ELF-1 (cell line): ENCODE measurements at places on chromosomes 1 and 21.
A peak's percentile ranks its signal among the peaks of the same experiment; 100 is the strongest.

GRCh38 chr1:175377394-175377793 lies 184.8 kb upstream of the KIAA0040 start:
- no peak for DNase-seq

DNA sequence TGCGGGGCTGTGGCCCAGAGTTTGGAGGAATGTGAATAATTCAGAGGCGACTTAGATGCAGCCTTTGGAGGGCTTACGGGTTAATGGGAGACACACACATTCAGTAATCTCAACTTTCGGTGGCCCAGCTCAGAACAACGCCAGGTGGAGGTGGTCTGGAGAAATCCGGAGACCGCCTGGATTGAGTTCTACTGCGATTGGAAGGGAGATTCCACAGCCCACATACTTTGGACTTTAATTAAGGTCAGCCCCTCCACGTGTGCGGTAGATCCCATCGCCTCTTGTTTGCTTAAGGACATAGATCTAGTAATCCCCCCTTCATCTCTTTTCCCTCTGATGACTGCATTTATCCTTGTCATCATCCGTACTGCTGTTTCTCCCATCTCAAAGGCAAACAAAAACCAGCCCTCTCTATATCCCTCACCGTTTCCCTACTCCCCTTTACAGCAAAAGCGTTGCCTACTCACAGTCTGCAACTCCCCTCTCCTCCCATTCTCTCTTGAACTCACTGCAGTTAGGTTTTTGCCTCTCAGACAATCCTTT lies 720 bp upstream of the BSDC1 start:
- no peak for DNase-seq

- peak; percentile 80 for DNase-seq
Observed at GRCh38 chr1:51648180-51649109, 31.6 kb downstream of the OSBPL9 start.

DNA sequence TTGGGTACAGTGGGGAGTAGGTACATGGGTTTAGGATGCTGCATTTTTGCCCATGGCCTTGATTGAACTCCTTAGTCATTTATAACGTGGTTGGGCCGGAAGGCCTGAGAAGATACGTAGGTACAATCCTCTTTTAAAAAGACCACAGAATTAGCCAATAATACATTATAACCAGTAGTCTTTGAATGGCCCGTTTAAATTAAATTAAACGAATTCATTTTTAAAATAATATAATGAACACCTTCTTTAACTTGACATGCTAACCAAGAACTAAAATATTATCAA lies 20.1 kb upstream of the ADAR start:
- no peak for DNase-seq

DNA sequence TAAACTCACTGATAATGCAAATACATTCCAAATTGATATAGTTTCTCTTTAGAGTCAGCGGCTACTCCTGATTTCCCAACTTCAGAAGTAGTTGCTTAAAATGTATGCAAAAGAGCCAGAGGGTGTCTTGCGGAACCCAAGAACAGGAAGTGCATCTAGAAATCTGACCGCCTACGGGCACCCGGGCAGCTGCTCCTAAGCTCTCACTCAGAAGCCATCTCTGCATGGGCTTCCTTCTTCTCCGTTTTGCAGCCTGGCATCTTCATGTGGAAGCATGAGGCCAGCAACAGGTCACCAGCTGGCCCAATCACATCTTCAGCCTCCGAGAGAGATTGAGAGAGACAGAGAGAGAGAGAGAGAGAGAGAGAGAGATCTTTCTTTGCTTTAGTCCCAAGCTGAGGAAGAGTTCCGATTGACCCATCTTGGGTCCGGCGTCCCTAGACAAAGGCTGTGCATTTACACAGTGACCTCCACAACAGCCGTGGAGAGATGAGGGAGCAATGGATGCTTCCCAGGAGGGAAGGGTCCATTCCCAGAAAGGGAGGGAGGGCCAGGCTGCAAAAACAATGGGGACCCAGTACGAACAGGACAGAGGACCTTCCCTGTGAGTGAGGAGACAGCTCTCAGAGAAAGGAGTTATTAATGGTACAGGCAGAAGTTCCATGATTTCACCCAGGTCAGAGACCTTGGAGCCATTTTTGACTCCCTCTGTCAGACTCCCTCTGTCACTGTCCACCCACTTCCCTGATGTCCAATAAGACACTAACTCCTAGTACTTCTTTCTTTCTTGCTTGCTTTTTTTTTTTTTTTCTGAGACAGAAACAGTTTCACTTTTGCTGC lies 28.2 kb upstream of the SLC30A1 start:
- DNase-seq: no peak

DNA sequence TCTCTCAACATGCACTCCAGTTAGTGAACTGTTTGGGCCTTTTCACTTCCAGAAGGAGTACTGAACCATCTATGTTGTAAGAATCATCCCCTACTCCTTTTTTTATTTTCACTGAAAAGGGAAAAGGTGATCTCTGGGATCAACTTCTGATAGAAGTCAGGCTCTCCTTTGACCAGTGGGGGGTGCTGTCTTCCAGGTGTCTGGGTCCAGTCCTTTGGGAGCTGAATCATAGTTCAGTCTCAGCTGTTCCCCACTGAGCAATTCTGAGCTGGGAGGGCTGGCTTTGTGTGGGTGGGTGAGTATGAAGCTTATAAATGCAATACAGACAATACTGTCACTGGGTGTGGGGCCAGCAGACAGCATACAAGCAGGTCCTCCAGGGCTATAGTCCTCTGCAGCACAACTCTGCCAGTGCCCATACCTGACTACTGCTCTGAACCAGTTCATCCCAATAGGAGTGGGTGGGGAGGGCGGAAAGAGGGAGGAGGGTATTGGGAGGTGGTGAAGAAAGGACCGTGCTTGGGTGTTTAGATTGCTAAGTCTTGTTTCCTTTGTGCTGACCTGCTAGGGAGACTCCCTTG lies 12.5 kb upstream of the SARS1 start:
- peak; percentile 63 for DNase-seq

DNA sequence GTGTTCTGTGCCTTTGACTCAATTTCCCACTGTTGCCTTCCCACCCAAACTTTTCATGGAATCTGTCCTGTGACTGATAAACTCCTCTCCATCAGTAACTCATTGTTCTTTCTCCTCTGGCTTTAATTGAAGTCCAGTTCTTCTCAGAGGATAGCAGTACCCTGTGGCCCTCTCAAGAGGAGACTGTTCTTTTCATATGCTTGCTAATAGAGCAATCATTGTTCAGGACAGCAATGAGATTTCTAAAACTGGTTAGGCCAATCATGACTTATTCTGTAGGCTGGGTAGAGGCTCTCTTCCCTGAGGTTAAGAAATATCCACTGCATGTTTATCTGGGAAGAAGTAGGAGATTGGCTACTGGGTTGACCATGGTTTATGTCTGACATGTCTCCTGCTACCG lies 98.8 kb downstream of the CHD1L start:
- DNase-seq: no peak

GRCh38 chr1:89873770-89874169 lies 52.9 kb downstream of the LRRC8D start:
- DNase-seq: no peak

DNA sequence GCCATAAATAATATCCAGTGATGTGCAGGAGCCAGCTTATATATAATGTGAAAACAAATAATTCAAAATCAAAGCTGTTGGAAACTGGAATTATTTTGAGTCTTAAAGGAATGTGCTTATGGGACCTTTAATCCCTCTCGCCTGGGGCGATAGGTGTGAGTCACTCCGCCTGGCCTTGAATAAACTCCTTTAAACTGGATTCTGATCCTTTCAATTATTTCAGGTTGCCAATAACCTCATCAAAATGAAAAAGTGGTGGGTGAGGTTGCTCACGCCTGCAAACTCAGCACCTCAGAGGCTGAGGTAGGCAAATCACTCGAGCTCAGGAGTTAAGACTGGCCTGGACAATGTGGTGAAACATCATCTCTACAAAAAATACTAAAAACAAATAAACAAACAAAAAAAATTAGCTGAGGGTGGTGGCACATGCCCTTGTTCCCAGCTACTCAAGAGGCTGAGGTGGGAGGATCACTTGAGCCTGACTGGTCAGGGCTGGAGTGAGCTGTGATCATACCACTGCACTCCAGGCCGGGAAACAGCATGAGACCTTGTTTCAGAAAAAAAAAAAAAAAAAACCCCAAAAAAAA lies 11.4 kb upstream of the SLC2A5 start:
- no peak for DNase-seq

DNA sequence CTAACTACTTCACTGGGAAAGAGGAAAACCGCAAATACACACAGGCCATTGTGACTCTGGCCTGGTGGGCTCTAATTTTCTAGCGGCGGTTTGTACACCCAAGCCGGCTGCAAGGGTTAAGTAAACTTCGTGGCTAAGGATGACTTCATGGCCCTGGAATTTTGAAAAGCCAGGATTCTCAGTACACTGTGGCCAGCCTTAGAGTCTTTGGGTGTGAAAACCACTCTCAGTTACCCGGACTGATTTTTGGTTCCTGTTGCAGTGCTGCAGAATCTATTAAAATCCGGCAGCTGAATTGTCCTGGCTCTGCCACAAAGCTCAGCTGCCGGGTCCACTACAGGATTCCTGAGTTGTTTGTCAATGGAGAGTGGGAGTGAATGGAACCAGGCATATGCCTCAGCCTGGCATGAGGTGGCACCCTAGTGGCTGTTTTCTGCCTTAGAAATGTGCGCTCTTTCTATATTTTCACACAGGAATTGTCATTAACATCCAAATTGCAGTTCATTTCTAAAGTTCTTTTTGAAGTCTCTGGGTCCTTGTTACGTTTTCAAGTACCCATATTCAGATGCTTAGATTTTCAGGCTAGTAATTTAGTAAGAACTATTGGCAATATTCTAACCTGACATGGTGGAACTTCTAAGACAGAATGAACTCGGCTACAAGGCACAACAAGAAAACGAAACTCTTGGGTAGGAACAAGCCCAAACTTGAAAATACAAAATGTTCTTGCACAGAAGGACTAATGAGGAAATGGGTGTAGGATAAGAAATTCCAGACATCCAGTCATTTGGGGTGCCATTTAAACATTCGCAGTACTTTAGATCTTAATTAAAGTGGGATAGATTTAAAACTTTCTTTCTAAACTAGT lies 255.9 kb downstream of the NFIA start:
- peak; percentile 82 for DNase-seq

DNA sequence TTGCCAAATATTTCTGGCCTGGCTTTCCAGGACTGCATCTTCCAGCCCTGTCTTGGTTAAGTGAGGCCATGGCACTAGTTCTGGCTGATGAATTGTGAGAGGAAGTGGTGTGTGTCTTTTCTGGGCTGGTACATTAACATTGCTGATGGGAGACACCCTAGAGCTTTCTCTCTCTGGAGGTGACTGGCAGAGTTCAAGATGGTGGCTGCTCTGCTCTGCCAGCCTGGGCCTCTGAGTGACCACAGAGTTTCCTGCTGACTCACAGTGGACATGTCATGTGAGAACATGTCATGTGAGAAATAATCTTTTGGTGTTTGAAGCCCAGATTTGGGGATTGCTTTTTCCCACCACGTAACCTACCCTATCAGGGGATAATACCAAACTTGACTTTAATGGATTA lies 218.0 kb upstream of the KIAA0040 start:
- DNase-seq: no peak

DNA sequence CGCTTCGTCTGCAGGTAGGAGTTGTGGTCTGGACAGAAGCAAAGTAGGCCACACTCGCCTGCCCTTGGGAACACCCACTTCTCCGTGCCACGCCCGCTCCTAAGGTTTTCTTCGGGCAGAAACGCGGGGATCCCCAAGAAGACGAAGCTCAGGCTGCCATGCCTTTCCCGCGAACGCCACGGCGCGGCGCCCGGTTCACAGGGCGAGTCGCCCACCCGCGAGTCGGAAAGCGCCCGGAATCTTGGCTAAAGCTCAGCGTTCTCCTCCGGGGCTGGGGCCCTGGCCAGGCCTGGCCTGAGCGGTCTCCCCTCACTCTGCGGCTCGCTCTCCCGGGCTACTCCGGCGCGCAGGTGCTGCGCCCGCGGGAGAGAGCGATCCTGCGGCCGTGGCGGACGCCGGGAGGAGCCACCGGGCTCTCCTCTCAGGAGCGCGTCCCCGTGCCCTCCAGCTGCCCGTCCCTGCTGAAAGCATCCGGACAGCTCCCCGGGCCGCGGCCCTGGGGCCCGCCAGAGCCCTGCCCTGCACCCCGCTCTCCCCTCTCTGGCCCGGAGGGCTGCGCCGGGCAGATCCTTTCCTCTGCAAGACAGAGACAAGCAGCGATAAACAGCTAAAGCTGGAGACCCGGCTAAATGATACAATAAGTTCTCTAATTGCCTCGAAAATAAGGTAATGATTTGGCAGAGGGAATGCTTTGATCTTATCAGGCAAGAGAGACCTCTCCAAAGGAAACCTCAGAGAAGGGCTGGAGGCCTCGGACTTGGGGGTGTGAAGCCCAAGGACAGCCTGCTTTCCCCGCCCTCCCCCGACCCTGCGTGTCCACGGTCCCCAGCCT lies 6.7 kb upstream of the WNT2B start:
- peak; percentile 61 for DNase-seq

- DNase-seq: no peak
Observed at GRCh38 chr1:53698384-53698980, 40.5 kb downstream of the GLIS1 start.

DNA sequence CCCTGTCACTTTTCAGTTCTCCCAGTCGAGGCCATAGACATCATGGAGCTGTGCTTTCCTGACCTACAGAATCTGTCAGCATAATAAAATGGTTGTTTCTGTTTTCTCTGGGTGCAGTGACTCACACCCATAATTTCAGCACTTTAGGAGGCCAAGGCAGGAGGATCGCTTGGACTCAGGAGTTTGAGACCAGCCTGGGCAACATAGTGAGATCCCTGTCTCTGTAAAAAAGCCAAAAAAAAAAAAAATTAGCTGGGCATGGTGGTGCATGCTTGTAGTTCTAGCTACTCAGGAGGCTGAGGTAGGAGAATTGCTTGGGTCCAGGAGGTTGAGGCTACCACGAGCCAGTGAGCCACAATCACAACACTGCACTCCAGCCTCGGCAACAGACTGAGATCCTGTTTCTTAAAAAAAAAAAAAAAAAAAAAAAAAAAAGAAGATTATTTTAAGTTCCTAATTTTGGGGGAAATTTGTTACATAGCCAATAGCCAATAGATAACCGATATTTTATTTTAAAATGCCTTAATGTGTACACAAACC lies 196.2 kb downstream of the ADSS2 start:
- no peak for DNase-seq

DNA sequence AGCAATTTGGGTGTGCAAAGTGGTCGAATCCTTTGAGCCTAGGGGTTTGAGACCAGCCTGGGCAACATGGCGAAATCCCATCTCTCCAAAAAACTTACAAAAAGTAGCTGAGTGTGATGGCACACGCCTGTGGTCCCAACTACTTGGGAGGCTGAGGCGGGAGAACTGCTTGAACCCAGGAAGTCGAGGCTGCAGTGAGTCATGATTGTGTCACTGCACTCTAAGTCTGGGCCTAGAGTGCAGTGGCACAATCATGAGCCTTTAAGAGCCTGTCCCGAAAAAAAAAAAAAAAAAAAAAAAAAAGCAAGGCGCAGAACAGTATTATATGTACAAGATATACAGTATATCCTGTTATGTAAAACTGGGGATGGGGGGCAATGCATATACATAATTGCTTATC lies 25.1 kb upstream of the HTR1D start:
- no peak for DNase-seq
